Stimulated activated naive CD8-positive, alpha-beta T cell treated with anti-CD3 and anti-CD28 coated beads, Interleukin-15, amount 100 ng/mL, for 72 hours (primary cell): ENCODE measurements at places on chromosomes 7 and 10.
A peak's percentile ranks its signal among the peaks of the same experiment; 100 is the strongest.

DNA sequence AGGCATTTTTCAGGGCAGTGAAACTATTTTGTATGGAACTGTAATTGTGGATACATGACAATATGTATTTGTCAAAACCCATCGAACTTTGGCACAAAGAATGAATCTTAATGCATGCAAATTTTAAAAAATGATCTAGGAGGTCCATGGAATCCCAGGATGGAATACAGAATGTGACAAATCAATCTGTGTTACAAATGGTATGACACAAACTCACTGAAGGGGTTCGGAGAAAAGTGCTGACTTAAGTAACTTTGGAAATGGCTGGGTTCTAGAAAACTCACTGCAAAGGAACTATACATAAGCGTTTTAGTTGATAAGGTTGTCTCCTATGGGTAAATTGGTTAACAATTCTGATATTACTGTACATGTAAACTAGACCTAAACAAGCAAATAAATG, 26.0 kb downstream of the CALN1 start:
- DNase-seq: no peak

GRCh38 chr10:100303724-100304319, 17.3 kb upstream of the BLOC1S2 start:
- no peak for DNase-seq

GRCh38 chr7:30366606-30367005, 82.2 kb downstream of the ZNRF2 start:
- DNase-seq: no peak

DNA sequence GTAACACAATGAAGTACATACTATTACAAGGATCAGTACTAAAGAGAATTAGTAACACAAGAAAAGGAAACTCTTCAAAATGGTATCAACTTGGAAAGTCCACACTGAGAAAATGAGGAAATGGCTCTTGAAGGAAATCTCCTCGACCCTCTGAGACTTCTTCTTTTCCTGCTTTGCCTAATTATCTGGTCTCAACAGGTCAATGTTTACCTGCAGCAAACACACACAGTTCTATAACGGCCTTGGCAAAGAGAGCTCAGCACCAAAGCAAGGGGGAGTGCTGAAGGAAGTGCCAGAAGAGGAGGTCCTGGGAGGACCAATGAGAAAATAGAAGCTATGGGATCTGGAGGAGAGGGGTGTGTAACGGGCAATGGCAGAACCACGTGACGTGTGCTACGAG, 21.9 kb downstream of the CHCHD3 start:
- DNase-seq: no peak

GRCh38 chr10:600876-601659, 88.4 kb downstream of the DIP2C start:
- no peak for DNase-seq

DNA sequence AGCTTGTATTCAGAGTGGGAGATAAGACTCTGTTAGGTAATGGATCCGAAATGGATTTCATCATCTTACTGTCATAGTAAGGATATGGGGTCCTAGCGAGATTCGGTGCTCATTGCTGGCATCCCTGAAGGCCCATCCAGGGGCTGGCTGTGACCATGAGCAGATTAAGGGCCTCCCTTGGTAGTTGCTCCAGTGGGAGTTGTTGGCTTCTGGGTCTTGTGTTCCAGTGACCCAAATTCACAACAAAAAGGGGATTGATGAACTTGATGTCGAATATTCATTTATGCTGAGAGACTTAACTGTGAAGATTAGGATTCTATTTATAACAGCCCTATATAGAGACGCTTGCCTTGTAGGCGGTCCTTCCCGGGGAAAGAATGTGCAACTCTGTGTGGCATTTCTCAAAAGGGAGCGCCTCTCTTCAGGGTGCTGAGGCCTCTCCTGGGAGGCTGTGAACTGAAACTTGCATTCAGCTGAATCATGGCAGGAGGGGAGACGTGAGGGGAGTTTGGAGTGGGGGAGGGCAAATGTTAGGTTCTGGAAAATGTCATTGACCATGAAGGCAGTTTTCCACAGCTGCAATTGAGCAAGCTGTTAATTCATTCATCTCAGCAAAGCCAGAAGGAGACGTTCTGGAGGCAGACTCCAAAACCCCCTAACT, 233.1 kb upstream of the FZD8 start:
- DNase-seq: no peak

GRCh38 chr7:14377646-14378266, 388.3 kb upstream of the ETV1 start:
- DNase-seq: no peak

- DNase-seq: no peak
Measured at GRCh38 chr10:101014966-101015581, 15.5 kb downstream of the LZTS2 start.

GRCh38 chr7:129801882-129802281, 150.9 kb downstream of the UBE2H start:
- DNase-seq: no peak

- DNase-seq: no peak
Measured at GRCh38 chr10:63700631-63701156, 179.5 kb downstream of the REEP3 start.

DNA sequence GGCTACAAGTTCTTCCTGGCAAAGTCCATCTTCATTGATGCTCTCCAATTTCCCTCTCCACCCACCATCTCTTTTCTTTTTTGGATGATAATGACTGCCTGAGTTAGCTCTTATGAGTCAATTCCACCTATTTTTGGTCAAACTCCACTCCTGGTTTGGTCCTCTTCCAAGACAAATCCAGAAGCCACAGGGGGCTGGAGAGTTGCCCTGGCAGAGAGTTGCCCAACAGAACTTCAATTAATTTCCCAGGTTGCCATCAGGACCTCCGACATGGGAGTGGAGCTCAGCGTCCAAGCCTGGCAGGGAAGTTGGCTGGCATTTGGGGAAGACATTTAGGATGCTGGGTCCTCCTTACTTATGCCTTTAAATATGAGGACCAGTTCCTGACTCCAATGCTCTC, 29.2 kb upstream of the KCNMA1 start:
- no peak for DNase-seq

GRCh38 chr7:70005891-70006260, 407.6 kb downstream of the AUTS2 start:
- no peak for DNase-seq

DNA sequence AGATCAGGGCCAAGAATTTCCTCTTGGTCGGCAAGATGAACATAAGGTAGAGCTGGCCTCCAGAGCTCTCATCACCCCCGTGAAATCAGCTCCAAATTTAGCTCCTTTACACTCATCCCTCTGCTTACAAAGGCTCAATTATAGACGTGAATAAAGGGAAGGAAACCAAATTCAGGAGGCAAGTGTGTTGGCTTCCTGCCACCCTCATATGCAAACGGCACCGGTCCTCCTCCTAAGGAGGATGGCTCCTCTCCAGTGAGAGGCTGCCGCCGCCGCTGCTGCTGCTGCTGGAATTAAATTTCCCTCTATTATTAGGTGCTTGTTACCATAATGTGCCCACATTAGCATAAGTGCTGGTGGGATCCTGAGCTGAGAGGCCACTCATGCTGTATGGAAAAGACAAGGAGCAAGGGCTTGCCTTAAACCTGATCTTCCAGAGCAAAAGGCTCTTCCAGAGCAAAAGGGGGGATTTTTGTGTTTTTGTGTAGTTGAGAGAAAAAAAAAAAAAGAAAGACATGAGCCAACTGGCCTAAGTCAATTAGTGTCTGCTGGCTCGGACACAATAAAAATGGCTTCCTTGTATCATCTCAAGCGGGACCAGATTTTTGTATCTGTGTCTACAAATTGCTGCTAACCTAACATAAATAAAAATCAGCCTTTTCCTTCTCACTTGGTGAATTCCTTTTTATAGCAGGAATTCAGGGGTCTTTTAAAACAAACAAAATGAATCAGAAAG, 68.4 kb downstream of the CDHR3 start:
- no peak for DNase-seq

DNA sequence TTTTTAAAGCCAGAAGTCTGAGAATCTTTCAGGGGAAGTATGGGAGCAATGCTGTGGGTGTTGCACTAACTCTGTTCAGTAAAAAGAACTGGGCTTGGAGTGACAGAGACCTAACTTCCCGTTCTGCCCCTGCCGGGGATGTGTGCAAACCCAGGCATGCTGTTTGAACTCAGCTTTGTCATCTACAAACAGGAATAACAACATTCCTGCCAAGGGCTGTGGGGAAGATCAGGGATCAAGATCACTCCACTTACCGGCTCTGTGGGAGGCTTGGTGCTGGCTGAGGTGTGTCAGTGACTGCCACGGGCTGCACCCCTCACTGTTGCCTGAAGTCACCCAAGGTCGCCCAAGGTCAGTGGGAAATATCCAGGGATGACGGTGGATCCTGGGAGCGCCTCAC, 23.1 kb upstream of the DRGX start:
- DNase-seq: no peak

- DNase-seq: no peak
Measured at GRCh38 chr7:128148676-128149075, 92.4 kb upstream of the LEP start.

DNA sequence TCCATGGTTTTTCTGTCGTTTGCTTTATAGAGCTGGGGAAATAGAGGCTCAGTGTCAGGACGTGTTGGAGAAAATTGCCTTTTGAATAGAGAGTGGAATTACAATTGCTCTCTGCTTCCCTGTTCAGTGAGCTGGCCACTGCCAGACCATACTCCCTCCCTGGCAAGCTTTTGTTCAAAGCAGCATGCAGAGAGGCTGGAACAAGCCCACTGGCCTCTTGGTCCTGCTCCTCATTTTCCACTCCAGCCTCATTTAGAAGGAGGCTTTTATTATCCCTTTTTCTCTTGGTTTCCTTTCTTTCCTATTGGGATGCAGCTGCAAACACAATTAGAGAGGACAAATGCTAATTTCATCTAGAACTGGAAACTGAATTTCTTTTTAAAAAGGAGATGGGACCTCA, 302.2 kb upstream of the PODXL start:
- no peak for DNase-seq

GRCh38 chr7:124088590-124088989, 55.7 kb upstream of the TMEM229A start:
- DNase-seq: no peak

DNA sequence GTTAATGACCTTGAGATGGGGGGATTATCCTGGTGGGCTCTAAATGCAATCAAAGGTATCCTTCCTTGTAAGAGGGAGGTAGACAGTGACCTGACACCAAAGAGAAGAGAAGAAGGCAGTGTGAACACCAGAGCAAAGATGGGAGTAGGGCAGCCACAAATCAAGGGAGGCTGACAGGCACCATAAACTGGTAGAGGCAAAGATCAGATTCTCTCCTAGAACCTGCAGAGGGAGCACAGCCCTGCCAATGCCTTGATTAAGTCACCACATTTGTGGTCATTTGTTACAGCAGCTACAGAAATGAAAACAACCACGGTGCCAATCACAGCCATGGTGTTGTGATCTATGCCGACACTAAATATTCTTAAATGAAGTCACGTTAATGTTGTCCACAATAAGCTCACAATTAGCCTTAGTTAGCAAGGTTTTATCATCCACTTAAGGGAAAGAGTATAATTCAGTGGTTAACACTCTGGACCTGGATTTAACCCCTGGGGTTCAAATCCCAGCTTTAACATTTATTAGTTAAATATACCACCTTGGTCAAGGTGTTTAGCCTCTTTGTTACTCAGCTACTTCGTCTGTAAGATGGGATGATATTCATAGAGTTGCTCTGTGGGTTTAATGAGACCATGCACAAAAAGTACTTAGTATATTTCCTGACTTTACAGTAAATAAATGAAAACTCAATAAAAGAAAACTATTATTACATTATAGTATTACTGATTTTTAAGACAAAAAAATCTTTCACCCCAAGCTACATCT, 70.8 kb downstream of the SGMS1 start:
- DNase-seq: peak; percentile 45

- no peak for DNase-seq
Measured at GRCh38 chr7:13524076-13524475, 465.4 kb downstream of the ETV1 start.

GRCh38 chr10:93481637-93482144, 443 bp downstream of the MYOF start:
- DNase-seq: no peak

DNA sequence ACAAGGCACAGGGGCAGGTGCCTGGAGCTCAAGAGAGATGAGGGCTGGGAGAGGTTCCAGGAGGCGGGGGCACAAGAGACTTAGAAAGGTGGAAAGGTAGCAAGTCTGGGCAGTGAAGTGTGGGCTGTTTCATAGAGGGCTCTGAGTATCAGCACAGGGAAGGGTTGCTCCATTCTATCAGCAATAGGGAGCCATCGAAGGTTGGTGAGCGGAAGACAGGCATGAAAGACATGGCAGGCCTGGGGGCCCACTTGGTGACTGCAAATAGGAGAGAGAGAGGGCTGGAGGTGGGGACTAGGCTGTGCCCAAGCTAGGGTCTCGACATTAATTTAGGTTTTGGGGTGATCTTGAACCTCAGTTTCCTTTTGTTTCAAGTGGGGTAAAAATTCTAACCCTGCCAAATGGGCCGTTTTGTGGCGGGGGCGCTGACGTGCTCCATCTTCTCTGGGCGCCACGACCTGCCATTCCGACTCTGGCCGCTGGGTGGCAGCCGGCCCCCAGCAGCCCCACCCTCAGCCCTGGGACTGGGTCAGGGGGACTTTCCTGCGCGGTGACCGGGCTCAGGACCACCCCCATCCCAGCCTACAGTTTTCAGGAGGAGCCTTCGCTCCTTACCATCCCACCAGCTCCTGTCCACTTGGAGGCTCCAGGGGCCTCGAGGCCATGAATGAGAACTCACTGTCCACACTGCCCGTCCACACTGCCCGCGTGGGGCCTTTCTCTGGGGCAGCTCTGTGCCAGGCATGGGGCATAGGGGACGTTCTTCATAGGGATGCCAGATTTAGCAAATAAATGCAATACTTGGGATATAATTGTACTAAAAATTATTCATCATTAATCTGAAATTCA, 37.2 kb upstream of the PCBD1 start:
- peak; percentile 57 for DNase-seq

- DNase-seq: no peak
Measured at GRCh38 chr10:76297780-76298281, 866.4 kb downstream of the LRMDA start.

DNA sequence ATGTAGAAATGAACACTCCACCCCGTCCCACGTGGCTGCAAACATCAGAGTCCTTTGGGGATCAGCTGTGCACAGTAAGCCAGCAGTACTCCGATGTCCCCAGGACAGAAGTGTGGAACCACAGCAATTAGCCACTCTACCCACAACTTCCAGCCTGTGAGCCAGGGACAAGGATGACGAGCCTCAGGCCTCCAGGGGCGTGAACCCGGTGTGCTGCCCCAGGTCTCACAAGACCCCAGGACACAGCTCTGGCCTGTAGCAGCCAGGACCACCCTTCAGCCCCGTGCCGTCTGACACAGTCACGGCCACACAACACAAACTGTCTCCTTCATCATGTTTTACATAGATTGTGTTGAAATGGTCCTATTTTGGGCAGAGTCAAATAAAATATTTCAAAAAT, 113.0 kb upstream of the DIP2C start:
- no peak for DNase-seq

DNA sequence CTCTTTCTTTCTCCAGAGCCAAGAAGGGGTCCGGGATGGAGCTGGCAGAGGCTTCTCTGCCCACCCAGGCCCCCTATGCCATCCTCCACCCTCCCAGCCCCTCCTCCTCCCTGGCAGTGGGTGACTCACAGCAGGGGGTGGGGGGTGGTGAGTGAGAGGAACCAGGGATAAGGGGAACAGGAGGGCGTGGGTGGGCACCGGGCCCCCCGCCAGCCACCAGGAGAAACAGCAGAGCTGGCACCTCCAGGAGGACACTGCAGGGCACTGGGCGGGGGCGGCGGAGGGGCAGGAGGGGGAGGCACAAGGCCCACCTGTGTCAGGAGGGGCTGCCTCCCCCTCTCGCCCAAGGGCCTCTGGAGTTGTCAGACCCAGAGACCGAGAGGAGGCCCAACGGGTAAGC, 56.0 kb downstream of the CAMK2B start:
- no peak for DNase-seq
